ENCODE measurements at places on chromosomes 6 and 20.

DNA sequence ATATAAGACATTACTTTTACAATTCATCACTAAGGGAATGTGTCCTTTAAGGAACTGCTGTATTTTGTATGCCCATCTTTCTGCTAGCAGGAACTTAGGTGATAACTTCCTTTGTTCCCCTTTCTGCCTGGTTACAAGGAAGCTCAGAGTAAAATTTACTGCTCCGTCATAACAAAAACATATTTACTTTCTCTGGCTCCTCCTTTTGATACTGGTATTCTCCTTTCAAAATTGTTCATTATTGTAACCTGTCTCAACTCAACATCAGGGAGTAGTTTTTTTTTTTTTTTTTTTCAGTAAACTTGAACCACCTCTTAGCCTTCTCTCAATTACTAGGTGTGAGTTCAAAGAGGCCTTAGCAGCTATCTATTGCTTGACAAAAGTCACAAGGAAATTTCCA lies 37.1 kb downstream of the RIPOR2 start:
- no peak for DNase-seq

- no peak for DNase-seq
These were observed 16.5 kb upstream of the GPR6 start for GRCh38 chr6:109961611-109962041.

GRCh38 chr6:73139681-73140383 lies 85.5 kb downstream of the KHDC1L start:
- DNase-seq, result no peak

GRCh38 chr6:37025621-37026466 lies 20.4 kb downstream of the FGD2 start:
- no peak for DNase-seq

- no peak for DNase-seq
These were observed 95.6 kb downstream of the TOX2 start for GRCh38 chr20:44010162-44010704.

GRCh38 chr6:2132416-2132815 lies 113.0 kb downstream of the GMDS start:
- no peak for DNase-seq

GRCh38 chr20:52294106-52294628 lies 102.6 kb upstream of the ZFP64 start:
- no peak for DNase-seq

DNA sequence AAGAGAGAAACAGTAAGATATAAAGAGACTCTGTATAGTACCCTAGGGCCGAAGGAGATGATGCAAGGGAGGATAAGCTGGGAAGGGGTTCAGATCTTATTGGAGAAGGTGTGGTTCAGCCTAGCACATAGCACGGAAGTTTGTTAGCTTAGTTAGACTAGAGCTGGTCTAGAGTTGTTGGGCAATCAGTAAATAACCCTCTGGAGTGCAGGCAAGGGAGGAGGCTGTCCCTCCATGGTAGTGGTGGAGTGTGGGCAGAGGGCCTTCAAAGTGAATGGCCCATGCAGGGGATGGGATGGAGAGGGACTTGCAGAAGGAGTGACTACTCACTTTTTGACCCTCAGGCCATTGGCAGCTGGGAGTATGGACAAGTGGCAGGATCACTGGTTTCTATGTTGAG lies 20.0 kb downstream of the TULP4 start:
- no peak for DNase-seq

DNA sequence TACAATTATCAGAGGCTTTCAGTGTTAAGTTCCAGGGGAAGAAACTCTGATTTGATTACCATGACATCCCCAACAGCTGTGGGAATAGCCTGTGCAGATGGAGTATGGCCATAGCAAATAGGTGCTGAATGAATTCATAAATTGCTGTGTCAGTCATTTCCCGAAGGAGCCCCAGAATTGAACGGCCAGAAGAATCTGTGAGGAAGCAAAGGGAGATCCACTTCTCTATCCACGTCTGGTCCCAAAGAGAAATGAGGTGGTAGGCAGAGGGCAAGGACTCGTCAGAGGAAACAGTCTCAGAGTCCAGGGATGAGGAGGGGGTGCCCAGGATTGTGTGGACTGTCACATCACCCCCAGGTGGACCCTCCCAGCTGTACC lies 3.1 kb upstream of the TAF8 start:
- no peak for DNase-seq

DNA sequence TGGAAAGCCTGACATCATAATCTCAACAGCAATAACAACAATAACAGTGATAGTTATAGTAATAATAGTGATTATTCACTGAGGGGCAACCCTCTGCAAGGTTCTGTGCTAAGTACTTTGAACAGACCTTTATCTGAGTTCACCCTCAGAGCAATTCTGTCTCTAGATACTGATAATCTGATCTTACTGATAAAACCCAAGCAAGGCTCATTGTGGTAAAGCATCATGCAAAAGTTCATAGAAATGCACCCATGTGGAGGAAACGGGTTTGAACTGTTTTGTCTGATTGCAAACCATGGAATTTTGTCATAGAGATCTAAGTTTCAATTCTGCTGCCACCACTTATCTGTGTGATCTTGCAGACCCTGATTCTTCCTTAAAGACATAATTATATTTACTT lies 1.3 kb upstream of the KIAA0408 start:
- no peak for DNase-seq

- DNase-seq, result no peak
These were observed 176.3 kb downstream of the LRFN2 start for GRCh38 chr6:40410821-40411220.

- DNase-seq, result no peak
These were observed 60.1 kb upstream of the ZNF184 start for GRCh38 chr6:27532820-27533538.

- DNase-seq, result no peak
These were observed 18.6 kb downstream of the GFOD1 start for GRCh38 chr6:13468839-13469238.

- no peak for DNase-seq
These were observed 91.9 kb downstream of the CD164 start for GRCh38 chr6:109290143-109290931.

- peak; percentile 92 for DNase-seq
These were observed 145.1 kb downstream of the PREX1 start for GRCh38 chr20:48682529-48683363.

- no peak for DNase-seq
These were observed 764.8 kb upstream of the ADGRB3 start for GRCh38 chr6:67870321-67870720.

DNA sequence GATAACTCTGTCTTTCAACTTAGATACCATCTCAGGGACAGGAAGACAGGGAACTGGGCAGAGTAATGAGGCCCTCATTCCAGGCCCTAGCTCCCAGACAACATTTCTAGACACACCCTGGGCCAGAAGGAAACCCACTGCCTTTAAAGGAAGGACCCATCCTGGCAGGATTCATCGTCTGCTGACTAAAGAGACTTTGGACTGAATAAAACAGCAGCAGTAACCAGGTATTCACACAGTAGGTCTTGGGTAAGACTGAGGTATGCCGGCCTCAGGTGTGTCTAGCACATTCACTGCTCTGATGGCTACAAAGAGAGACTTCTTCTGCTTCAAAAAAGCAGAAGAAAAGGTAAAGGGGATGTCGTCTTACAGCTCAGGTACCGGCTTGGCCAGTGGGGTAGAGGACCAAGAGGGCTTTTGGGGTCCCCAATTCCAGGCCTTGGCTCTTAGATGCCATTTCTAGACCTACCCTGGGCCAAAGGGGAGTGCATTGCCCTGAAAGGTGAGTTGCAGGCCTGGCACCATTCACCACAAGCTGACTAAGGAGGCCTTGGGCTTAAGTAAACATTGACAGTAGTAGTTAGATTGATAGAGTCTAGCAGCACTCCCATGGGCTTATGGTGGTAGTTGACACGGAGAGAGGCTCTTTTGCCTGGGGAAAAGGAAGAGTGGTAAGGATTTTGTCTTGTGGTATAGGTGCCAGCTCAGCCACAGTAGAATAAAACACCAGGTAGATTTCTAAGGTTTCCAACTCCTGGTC lies 13.4 kb downstream of the SNX14 start:
- DNase-seq, result no peak

GRCh38 chr6:135289816-135290215 lies 108.7 kb downstream of the MYB start:
- DNase-seq, result no peak

GRCh38 chr20:31673943-31674463 lies 36.3 kb downstream of the COX4I2 start:
- no peak for DNase-seq

DNA sequence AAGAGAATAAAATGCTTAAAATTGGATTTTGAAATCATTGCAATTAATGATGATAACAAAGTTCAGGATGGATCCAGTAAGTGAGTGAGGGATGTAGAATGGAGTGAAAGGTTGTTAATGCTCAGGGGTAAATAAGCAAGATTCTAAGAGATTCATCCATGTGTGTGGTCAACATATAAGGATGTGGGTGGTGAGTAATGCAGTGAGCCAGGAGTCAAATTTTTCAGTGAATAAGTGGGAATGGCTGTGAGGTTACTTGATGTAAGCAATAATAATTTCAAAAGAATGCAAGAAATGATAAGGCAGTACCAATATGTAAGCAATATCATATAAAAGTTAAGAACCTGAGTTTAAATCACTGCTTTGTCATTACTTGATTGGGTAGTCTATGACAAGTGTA lies 207.5 kb upstream of the ADGRB3 start:
- DNase-seq, result no peak

- DNase-seq, result no peak
These were observed 365.5 kb downstream of the THBS2 start for GRCh38 chr6:168888102-168888501.

DNA sequence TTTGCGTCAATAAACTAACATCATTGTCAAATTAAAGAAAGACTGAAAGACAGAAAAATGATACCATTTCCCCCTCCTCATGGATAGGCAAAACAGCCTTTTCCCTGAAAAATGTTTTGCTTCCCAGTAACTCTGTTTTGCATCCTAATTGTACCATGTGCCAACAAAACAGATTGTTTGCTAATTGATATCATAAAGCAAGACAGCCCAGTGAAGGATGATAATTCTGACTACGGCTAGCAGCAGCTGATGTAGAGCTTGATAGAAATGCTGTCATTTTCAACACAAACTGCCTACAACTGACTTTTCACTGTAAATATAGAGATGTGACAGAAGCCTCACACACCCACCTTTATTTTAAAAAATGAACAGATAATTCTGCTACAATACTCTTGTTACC lies 1061.6 kb downstream of the HACE1 start:
- no peak for DNase-seq

GRCh38 chr6:163457637-163458561 lies 43.4 kb downstream of the QKI start:
- peak; percentile 89 for DNase-seq

GRCh38 chr6:48990739-48991138 lies 472.3 kb downstream of the MMUT start:
- peak; percentile 8 for DNase-seq

- no peak for DNase-seq
These were observed 98.0 kb upstream of the FAM8A1 start for GRCh38 chr6:17501982-17502704.

GRCh38 chr20:4973330-4974097 lies 27.8 kb downstream of the SLC23A2 start:
- DNase-seq, result peak; percentile 76

All from AG20443 (cell line).